ENCODE measurements at places on chromosomes 5 and 9.
A peak's percentile ranks its signal among the peaks of the same experiment; 100 is the strongest.

- DNase-seq, result no peak
These were observed 61.9 kb downstream of the TLE1 start for GRCh38 chr9:81627481-81627880.

GRCh38 chr9:136848393-136849037 is 694 bp upstream of the PHPT1 start:
- peak; percentile 40 for DNase-seq

DNA sequence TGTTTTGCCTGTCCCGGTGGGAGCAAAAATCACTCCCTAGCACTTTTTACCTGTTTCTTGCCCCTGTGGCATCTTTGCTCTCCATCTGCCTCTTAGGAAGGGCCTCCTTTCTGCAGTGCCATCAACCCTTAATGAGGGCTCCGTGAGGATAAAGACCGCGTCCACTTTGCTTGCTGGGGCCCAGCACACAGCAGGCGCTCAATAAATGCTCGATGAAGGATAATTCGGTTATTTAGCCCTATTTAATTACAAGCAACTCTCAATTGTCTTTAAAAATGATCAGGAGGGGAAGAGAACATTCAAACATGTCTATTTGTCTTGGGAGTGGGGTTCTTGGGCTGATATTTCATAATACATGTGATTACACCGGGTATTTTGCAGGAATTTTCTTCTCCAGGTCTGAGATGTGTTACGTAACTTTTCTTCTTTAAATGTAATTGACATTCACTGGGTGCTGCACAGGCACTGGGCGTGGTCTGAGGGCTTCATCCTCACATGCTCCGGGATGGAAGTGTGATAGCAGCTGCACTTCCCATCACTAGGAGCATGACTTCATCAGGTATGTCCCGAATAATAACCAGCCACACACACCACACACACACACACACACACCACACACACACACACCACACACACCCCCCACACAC is 19.8 kb upstream of the NTNG2 start:
- DNase-seq, result no peak

- no peak for DNase-seq
These were observed 1.1 kb upstream of the SH3TC2 start for GRCh38 chr5:149063896-149064478.

GRCh38 chr9:10613419-10613818 is 617 bp upstream of the PTPRD start:
- DNase-seq, result no peak

GRCh38 chr9:85290019-85290418 is 451.7 kb downstream of the AGTPBP1 start:
- no peak for DNase-seq

Measured in NCI-H1436 (cell line).